ENCODE measurements at places on chromosomes 7 and 10.

DNA sequence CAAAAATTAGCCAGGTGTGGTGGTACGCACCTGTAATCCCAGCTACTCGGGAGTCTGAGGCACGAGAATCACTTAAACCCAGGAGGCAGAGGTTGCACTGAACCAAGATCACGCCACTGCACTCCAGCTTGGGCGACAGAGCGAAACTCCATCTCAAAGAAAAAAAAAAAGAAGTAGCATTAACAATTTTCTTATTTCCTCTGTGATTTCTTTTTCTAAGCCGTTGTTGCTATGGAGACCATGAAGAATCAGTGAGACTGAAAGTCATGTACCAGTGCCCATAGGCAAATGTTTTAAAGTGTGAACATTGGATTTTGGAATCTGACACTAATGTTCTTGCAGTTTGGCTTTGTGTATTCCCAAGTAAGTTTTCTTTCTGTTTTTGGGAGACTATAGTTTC is 18.4 kb upstream of the MAP3K8 start:
- no peak for DNase-seq

DNA sequence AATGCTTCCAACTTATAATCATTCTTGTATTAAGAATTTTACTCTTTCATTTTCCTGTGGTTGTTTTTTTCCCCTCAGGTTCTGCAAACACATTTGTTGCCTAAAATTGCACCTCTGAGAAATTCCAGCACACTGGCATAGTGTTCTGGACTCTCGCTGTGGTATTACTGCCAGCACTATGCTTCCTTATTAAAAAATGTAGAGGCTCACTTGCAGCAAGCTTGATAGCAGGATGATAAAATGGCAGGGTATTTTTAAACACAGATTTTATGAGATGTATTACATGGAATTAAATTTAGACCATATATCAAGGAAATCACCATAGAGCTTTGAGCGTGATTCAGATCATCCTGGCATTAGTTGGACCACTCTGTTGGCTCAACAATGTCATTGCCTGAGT is 416.7 kb upstream of the AKR1E2 start:
- no peak for DNase-seq

DNA sequence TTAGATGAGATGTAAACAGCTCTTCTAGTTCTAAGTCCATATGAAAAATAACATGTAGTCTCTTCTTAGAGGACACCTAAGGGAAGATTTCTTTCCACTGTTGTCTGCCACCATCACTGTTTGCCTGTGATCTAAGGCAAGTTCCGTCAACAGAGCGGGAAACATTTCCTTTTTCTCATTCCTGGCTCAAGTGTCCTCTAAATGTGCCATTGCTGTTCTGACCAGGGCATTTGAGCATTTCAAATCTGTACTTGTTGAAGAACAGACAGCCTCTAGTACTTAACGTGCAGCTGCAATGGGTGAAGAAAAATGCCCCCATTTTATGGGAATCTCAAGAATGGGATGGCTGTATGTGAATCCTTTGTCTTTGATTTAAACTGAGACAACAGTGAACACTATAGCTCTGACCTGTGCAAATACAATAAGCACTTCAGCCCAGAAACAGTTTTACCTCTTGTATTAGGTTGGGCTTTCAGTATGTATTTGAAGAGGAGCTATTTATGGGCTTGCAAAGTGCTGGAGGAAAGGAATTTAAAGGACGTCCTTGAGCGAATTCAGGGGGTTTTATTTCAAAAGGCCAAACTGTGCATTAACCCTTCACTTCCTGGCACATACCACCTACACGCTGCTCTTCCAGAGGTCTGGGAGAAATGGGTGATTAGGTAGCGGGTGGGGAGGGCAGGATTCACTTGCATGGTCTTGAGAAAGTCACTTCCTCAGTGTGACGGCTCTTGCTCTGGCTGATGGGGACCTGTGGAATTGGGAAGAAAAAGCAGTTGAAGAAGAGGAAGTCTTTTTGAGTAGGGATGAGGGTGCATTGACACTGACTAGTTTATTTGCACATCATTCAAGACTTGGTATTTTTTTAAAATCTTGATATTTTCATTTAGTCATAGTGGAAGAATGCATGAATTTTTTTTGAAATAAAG is 66.1 kb downstream of the THNSL1 start:
- no peak for DNase-seq

GRCh38 chr7:157235357-157236333 is 96.9 kb downstream of the UBE3C start:
- DNase-seq, result no peak
